Colonic mucosa (tissue), 4 donors: ENCODE measurements at places on chromosomes 1 and 21. TPM values are rescaled to one million over a fixed set of nuclear protein-coding genes. Genes with fewer than 3 reads are reported as not detected.

SPTA1 gene
- total RNA-seq = not detected

DNA sequence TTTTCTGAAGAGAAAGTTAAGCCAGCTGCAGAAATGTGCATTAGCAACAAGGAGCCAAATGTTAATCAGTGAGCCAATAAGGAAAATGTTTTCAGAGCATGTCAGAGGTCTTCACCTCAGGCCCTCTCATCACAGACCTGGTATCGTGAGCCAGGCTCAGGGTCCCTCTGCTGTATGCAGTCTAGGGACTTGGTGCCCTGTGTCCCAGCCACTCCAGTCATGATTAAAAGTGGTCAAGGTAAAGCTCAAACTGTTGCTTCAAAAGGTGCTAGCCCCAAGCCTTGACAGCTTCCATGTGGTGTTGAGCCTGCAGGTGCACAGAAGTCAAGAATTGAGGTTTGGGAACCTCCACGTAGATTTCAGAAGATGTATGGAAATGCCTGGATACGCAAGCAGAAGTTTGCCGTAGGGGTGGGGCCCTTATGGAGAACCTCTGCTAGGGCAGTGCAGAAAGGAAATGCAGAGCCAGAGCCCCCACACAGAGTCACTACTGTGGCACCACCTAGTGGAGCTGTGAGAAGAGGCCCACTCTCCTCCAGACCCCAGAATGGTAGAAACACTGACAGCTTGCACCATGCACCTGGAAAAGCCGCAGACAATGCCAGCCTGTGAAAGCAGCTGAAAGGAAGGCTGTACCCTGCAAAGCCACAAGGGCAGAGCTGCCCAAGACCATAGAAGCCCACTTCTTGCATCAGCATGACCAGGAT, 1128.7 kb downstream of the AMY1C start:
- no peak for DNase-seq

GBP7 gene
- not detected for total RNA-seq

GRCh38 chr21:29177800-29178199, 47.4 kb downstream of the MAP3K7CL start:
- no peak for DNase-seq

GRCh38 chr1:202205523-202206190, 12.1 kb downstream of the LGR6 start:
- DNase-seq = no peak

GCSAML gene
- total RNA-seq = 0.48 TPM

GRCh38 chr1:236287757-236288619, 6.2 kb upstream of the ERO1B start:
- DNase-seq = no peak

DNA sequence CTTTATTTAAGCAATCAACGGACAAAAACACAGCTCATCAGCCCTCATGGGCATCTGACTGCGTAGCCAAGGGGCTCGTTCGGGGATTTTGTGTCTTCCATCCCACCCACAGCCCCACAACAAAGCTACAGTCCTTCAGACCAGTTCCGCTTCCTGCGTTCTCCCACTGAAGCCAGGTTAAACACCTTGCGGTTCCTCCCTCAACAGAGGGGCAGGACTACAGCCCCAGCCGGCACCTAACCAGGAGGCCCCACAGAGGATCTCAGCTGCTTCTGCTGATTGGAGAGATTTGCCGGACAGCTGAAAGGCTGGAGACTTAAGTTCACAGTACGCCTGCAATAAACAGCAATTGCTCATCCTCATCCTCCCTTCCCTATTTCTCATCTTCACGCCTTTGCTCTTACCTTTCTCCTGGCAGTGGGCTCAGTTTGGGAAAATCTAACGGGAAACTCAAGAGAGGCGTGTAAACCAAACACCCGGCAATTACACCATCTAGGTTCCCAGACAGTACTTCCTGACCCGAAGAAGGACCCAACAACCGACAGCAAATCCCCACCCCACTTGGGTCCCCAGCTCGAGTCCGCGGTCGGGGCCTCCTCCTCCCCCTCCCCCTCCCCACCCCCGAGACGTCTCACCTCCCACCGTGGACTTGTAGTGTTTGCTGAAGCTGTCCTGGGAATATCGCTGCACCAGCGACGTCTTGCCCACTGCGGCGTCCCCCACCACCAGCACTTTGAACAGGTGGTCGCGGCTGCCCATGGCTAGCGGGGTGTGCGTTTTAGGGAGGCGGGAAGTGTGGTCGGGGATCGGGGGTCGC, 876 bp downstream of the RAB29 start:
- DNase-seq = peak; percentile 23

PAX7 gene
- total RNA-seq = not detected

DNA sequence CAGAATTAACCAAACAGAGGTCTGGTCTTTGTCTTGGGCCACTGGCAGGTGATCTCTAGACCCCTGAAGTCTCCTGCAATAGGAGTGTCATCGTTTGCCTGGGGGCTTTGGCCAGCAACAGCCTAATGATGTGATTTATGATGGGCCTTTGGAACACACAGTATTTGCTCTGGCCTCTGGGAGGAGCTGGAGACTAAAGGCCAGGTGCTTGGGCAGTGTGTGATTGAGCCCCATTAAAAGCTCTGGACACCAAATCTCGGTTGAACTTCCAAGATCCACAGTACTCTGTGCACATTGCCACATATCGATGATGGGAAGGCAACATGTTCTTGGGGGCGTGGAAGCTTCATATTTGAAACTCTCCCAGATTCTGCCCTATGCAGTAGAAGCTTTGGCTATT, 32.0 kb upstream of the TLR5 start:
- no peak for DNase-seq

GRCh38 chr1:200916681-200917080, 22.0 kb downstream of the INAVA start:
- no peak for DNase-seq

IL19 gene
- total RNA-seq = not detected

OMA1 gene
- 30.4 TPM for total RNA-seq

GUCA2B gene
- 44.5 TPM for total RNA-seq

MARK1 gene
- 1.8 TPM for total RNA-seq

- no peak for DNase-seq
These were observed 149.2 kb upstream of the TMEM51 start for GRCh38 chr1:15004396-15004795.

GRCh38 chr21:42536601-42537000, 22.9 kb downstream of the SLC37A1 start:
- no peak for DNase-seq

HUNK gene
- 13.0 TPM for total RNA-seq

- DNase-seq = no peak
These were observed 89.8 kb downstream of the SLC16A1 start for GRCh38 chr1:112866151-112866550.
